Sigmoid colon (tissue), 7 donors: ENCODE measurements at places on chromosomes 1 and 21. TPM values are rescaled to one million over a fixed set of nuclear protein-coding genes. Genes with fewer than 3 reads are reported as not detected.
A peak's percentile ranks its signal among the peaks of the same experiment; 100 is the strongest.

TMOD4 gene
- not detected for total RNA-seq

SSX2IP gene
- total RNA-seq = 27.8 TPM

GMEB1 gene
- total RNA-seq = 6.7 TPM

DNA sequence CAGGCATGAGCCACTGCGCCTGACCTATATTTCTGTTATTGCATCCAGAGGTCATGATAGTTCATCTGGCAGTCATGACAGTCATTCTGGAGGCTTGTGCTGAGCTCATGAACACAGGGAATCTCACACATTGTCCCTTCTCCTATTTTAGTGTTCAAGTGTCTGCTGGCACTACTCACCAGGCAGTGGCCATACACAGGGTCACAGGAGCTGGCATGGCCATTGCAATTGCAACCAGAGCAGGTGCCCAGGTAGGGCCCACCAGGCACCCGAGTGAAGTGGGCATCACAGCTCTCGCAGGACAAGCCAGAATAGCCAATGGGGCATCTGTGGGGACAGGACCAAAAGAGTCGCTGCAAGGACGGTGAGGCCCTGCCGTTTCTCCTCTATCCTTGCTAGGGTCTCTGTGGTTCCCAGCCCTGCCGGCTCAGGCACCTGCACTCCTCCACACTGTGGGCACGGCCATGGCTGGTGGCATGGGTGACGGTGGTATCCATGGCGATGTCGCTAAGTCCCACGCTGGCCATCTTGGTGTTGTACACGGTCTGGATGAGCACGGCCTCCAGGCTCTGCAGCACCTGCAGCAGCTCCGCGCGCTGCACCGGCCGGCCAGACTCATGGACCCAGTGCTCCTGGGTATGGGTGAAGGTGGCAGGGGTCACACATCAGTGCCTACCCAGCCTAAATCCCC lies 57.0 kb downstream of the HSPG2 start:
- no peak overlapping the region for H3K4me3 ChIP-seq
- H3K36me3 ChIP-seq = peaks cover 86% of the 10 kb centered on the region
- H3K27me3 ChIP-seq = no peaks in the 10 kb centered on the region

DNA sequence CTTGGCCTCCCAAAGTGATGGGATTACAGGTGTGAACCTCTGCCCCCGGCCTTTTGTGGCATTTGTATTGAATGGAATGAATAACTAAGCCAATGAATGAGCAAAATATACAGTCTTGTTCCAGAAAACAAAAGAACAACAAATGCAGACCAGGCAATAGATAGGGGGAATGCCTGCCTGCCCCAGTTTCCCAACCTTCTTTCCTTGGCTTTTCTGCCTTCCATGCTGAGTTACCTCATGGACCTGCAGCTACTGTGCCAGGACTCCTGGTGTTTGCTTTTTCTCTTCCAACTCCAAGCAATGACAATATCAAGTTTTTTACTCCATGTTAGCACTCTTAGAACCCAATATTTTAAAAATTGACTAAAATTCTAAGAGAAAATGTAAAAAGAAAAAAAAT lies 58.6 kb upstream of the BACH1 start:
- no peak for DNase-seq
- H3K4me1 ChIP-seq = no peaks in the 10 kb centered on the region
- H3K27me3 ChIP-seq = no peaks in the 10 kb centered on the region

- no peaks in the 10 kb centered on the region for H3K27me3 ChIP-seq
- no peaks in the 10 kb centered on the region for H3K36me3 ChIP-seq
- peak within 1 kb of the TSS; percentile 86 for H3K27ac ChIP-seq
- peak; percentile 91 for DNase-seq
- H3K4me3 ChIP-seq = peak within 1 kb of the TSS; percentile 74
Measured at GRCh38 chr1:97920832-97921571, at the start of gene DPYD. Gene DPYD, minus strand, starts transcription at chr1:97921034. Its CDS starts 112 bp downstream, at chr1:97920922.
